ENCODE measurements at places on chromosomes 1 and 21.
A peak's percentile ranks its signal among the peaks of the same experiment; 100 is the strongest.

- no peak for DNase-seq
Measured at GRCh38 chr1:167629681-167630567, at the start of gene RCSD1. TSS of gene RCSD1 (plus strand) at chr1:167630232. CDS start at chr1:167630424, 192 bp downstream.

DNA sequence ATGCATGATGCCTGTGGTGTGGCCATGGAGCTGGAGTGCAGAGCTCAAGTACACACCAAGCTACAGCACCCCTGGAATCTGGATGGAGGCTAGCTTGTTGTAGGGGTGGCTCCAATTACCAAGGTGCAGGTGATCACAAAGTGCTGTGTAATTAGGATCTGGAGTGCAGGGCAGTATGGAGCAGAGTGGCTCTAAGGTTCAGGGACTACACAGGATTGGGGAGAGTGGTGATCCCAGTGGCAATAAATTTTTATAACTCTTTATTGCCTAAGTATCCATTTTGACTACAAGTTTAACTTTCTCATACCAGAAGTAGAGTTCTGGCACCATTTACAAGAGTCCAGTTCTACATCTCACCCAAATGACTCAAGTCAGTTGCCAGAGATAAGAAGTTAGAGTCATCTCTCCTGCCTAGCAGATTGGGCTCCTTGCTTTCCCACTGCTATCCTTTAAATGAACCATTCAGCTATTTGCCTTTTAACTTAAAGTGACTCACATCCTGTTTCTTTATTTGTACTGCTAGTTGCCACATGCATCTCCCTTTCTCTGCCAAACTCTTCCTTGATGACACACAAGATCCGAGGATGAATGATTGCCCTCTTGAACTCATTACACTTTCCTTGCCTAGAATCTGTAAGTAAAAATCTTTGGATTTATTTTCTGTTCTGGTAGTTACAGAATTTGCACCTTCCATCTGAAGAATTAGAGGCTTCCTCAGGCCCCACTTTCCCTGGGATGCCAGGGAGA, 427.2 kb downstream of the KCNT2 start:
- DNase-seq = peak; percentile 78

DNA sequence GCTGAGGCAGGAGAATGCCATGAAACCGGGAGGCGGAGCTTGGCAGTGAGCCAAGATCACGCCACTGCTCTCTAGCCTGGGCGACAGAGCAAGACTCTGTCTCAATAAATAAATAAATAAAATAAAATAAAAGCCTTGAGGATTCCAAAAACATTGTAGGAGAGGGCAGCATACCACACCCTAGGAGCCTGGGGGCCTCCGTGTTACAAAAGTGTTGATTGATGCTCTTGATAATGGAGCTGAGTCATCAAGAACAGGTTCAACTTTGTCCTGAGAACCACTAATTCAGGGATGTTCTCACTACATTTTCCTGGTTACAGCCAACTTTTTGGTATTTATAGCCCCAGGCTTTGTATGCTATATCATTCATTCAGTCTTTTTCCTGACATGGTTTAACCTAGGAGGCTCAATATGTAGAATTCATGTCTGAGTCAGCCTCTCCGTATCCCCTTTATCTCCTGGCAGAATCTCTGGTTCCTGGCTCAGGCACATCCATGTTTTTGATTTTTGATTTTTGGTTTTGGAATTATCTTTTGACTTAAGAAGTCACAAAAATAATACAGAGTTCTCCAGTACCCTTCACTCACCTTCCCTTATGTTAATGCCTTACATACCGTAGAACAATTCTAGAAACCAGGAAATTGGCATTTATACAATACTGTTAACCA, 69.4 kb downstream of the LRRC8D start:
- DNase-seq = no peak

DNA sequence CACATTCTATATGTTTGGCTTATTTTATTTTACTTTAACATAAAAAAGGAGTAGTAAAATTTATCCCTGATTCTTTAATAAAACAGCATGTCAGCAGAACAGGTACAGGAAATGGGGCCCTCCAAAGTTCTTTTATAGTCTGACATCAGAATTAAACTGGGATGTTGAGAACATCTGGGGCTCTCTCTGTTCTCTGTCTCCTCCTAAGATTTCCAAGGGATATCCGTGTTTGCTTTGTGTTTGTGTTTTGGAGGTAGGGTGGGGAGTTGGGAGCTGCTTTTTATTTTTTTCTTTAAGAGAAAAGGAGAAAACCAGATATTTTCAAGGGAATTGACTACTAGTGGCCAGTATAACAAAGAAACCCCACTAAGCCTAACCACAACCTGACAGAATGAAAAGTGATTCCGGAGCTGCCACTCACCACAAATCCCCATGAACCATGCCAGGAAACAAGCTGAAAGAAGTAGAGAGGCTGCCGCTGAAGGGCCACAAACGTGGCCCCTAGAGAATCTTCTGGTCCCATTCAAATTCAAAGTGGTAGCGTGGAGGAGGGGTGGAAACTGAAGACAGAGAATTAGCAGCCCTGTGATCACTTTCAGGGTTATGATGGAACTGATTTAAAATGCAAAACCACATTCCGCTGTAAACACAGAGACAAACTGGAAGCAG, 369.6 kb upstream of the ADGRL2 start:
- DNase-seq = no peak

- no peak for DNase-seq
Measured at GRCh38 chr1:157944663-157945280, 48.7 kb upstream of the KIRREL1 start.

GRCh38 chr1:211944733-211945500, 90.4 kb downstream of the INTS7 start:
- DNase-seq = peak; percentile 93

GRCh38 chr1:151326619-151327222, 495 bp downstream of the PI4KB start:
- peak; percentile 47 for DNase-seq

DNA sequence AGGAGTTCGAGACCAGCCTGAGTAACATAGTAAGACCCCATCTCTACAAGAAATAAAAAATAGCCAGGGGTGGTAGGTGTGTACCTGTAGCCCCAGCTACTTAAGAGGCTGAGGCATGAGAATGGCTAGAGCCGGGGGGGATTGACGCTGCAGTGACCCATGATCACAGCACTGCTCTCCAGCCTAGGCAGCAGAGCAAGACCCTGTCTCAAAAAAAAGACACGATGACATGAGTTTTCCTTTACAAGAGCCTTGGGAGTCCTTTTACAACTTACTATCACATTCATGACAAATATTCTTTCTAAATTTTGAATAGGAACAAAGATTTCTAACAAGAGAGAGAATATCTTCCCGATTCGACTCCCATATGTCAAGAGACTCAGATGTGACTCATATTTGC, 3.3 kb upstream of the BRWD1 start:
- no peak for DNase-seq

DNA sequence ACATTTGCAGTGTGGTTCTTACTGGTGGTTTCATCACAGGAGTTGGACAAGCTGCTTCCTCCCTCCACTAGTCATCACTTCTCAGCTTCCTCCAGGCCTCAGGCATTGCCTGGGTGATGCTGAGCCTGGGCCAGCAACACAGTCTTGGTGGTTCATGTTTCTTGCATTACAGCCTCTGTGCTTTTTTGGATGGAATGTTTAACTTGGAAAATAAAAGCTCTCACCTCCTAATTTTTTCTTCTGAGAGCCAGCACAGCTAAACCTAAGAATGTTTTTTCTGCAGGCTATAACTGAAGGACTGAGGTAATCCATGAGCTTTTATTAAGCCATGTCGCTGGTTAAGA, 66.1 kb upstream of the RHOU start:
- DNase-seq = no peak

- DNase-seq = peak; percentile 37
Measured at GRCh38 chr1:155003227-155003765, 694 bp downstream of the ZBTB7B start.

DNA sequence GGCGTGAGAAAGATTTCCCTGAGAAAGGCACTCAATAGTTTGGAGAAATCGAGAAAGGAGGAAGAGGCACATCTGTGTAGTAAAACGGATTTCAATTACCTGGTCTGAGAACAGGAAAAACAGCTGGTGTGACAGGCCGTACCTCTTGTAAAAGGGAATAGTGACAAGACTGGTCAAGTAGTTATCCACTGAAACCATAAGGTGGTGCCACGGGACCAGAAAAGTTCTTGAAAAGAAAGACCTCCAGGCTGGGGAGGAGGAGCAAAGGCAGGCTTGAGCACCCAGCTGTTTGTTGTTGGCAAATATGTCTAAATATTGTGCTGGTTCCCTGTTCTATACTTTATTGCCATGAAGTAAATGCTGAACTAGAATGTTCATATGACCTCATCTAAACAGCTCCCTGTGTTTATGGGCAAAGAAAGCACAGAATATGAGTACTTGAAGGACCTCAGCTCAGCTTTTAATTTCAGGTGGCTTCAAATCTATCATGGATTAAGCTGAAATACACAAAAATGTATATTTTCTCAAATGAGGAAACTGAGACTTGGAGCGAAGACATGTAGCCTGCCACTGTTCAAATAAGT, 4.0 kb downstream of the HAO2 start:
- DNase-seq = no peak

- DNase-seq = no peak
Measured at GRCh38 chr1:229624521-229625070, 1.3 kb downstream of the TAF5L start.

GRCh38 chr1:225548140-225548857, 104.6 kb downstream of the ENAH start:
- DNase-seq = no peak

DNA sequence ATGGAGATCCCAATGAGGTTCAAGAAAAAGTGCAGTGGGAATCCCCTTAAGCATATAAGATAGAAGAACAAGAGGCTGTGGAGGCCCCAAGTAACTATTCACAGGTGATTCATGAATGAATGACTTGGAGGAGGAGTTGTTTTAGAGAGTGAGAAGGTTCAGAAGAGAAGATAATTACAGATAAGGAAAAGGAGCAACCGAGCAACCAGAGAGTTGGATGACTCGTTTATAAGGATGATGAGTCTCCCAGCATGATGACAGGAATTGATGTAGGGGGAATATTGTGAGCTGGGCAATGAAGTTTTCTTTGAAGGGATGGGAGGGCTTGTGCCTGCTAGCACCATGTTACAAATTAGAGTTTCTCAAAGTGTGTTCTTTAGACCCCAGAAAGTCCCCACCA, 9.8 kb downstream of the C8A start:
- no peak for DNase-seq

DNA sequence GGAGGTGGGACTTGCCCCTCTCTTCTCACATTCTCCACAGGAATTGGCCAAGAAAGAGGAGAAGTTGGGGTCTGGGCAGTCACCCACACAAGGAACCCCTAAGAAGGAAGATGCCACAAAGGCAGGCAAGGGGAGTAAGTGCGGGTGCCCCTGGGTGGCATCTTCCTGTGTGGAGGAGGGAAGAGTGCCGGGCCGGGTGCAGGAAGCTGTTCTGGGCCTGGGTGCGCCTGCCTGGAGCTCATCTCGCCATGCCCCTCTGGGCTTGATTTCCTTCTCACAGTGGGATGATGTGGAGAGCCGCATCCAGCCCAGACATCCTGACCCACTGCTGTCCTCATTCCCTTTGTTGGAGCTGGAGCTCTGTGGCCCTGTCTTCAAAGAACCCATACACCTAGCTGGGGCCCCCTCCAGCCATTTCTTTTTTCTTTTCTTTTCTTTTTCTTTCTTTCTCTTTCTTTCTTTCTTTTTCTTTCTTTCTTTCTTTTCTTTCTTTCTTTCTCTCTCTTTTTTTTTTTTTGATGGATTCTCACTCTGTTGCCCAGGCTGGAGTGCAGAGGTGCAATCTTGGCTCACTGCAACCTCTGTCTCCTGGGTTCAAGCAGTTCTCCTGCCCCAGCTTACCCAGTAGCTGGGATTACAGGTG, 9.3 kb downstream of the LRRC71 start:
- no peak for DNase-seq

- no peak for DNase-seq
Measured at GRCh38 chr1:236039740-236040685, 24.9 kb downstream of the NID1 start.

DNA sequence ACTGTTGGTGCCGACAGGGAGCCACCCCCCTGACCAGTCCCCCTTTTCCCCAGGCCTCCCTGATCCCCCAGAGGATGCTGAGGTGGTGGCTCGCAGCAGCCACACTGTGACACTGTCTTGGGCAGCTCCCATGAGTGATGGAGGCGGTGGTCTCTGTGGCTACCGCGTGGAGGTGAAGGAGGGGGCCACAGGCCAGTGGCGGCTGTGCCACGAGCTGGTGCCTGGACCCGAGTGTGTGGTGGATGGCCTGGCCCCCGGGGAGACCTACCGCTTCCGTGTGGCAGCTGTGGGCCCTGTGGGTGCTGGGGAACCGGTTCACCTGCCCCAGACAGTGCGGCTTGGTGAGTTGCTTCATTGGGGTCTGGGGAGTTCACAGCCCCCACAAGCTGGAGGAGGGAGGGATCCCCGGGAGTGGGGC, 89.2 kb downstream of the TRIM11 start:
- DNase-seq = no peak

- no peak for DNase-seq
Measured at GRCh38 chr1:166626711-166627110, 212.6 kb upstream of the POGK start.

DNA sequence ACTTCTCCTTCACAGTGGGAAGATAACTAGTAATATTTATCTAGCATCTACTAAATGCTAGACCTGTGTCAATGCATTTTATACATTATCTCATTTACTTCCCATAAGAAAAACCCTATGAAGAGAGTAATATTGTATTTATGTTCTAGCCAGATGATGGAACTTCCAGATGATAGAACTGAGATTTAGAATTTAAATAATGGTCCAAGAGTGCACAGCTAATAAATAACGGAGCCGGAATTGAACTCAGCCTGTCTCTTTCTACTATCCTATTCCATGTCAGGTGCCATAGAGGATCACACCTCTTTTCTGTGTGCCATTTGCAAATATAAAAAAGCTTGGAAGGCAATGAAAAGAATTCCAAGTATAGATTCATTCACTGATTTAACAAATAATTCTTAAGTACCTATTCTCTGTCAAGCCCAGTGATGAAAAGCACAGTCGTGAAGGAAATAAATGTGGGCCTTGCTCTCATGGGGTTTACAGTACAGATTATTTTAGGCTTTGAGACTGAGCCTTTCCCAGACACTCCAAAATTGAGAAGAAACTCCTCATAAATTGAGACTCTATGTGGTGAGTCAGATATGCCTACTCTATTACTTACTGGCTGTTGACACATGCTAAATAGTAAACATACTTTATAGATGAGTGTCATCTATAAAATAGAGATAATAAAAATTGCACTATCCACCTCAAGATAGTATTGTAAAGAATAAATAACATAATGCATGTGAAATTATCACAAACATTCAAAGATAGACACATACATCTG, 378.0 kb upstream of the PRMT6 start:
- no peak for DNase-seq

GRCh38 chr1:31099293-31100032, 33.9 kb upstream of the PUM1 start:
- DNase-seq = peak; percentile 29

DNA sequence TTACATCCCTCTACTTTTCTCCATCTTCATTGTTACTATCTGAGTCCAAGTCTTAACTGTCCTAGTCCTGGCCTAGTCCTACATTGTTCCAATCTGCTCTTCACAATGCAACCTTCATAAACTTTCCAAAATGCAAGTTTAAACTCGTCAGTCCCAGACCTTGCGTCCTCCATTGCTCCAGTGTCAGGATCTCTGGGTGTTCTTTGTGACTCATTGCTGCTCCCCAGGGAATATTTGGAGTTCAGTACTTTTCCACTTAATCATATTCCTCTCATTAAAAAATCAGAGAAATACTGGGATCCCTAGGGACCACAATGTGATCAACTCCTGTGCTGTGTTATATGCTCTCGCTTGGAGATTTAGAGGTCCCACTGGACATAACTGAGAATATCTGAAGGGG, 18.0 kb upstream of the KPRP start:
- no peak for DNase-seq
